Bronchial epithelial cell (primary cell): ENCODE measurements at places on chromosomes 13 and 19.
A peak's percentile ranks its signal among the peaks of the same experiment; 100 is the strongest.

DNA sequence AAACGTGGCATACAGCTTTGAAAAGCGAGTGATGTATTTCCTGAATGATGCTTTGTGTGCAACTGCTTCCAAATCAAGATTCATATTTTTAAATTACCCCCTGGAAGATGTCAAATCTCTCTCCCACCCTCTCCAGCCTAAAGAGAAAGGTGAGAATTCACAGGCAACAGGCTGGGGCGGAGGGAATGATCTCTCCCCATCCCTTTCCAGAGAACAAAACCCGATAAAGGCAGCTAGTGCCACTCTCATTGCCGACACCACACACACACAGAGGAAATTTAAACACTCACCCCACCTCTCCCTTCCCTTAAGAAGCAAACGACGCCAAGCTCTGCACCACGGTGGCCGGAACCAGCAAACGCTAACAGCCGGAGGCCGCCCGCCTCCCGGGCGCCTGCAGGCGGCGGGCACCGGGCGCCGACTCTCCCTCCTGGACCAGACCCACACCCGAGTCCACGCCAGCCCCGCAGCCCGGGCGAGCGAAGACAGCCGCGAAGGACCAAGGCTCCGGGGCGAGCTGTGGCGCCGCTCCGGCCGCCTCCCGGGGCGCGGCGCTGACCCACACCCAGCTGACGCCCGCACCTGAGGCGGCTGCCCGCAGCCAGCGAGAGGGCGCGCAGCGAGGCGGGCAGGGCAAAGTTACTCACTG lies 477 bp downstream of the LNX2 start:
- peak; percentile 31 for DNase-seq

DNA sequence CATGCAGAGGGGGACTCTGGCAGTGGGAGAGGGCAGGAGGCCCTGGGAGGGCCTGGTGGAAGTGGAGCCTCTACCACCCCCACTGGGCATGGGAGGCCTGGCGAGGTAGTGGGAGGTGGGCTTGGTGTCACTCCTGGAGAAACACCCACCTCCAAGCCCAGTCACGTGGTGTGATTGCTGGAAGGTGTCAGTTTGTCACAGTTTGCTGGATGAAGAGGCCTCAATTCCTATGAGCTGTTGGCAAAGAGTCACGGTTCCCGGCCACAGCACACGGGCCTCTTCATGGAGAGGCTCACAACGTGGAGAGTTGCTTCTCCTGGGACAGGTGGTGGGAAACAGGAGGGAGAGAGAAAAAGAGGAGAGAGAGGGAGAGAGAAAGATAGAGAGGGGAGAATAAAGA lies 684.1 kb upstream of the ARGLU1 start:
- DNase-seq = no peak

GRCh38 chr13:105016266-105016665 lies 1519.2 kb downstream of the EFNB2 start:
- no peak for DNase-seq

DNA sequence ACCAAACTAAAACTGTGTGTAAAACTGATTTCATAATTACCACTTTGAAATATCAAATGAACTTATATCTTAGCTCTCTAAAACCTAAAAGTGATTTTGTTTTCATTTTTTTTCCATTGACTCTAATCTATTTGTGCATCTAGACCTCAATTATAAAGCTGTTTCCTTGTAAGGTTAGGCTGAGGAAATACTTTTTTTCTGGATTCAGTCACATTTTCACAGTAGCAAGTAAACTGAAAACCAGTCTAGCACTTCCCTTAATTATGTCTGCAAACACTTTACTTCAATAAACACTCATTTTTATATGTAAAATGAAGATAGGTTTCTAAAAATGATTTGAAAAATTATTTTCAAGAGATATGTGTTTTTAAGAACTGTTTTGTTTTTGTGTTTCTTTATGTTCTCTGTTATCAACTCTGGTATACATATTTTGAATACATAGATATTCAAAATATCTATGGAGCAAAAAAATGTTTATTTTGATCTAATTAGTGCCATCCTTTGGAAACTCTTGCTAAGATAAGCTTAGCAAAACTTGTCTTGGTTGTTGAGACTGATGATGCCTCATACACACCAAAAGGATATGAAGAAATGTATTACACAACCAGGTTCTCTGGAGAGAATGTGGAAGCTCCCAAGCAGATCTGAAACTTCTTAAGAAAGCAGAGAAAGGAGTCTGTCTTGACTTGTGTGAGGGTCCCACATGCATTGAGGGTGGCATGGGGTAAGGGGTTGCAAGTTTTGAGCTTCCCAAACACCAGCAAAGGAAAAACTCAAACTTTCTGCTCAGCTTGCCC lies 1887.4 kb downstream of the PCDH9 start:
- DNase-seq = no peak

DNA sequence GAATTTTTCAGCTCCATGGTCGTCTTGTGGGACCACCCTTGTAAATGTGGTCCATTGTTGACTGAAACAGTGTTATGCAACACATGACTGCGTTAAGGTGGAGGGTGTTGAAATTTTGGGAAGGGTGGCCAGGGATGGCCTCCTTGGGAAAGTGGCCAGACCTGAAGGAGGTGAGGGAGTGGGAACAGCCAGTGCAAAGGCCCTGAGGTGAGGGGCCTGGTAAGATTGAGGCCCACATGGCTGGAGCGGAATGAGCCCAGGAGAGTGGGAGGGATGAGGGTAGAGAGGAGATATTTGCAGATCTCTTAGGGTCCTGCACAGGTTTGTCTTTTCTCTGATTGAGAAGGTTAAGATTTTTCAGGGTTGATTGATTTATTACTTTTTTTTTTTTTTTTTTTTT lies 18.2 kb downstream of the SIPA1L3 start:
- no peak for DNase-seq

GRCh38 chr19:5131031-5131505 lies 162.2 kb downstream of the KDM4B start:
- DNase-seq = no peak

- no peak for DNase-seq
Observed at GRCh38 chr13:109773786-109774185, 12.6 kb downstream of the IRS2 start.
